ENCODE measurements at places on chromosomes 1 and 21. TPM values are rescaled to one million over a fixed set of nuclear protein-coding genes. Genes with fewer than 3 reads are reported as not detected.

The SPRR2A gene
- total RNA-seq = not detected

The NUDC gene
- 40.2 TPM for total RNA-seq

The CRYBG2 gene
- total RNA-seq = not detected

The GJB3 gene
- not detected for total RNA-seq

The PAX7 gene
- total RNA-seq = 1.4 TPM

The CDC42BPA gene
- 77.7 TPM for total RNA-seq

The APCS gene
- not detected for total RNA-seq

The MTMR11 gene
- 10.5 TPM for total RNA-seq

The NCF2 gene
- 0.17 TPM for total RNA-seq

The FAM72D gene
- total RNA-seq = 28.3 TPM

The IL6R gene
- 4.9 TPM for total RNA-seq

The C21orf58 gene
- 4.4 TPM for total RNA-seq

The CFAP74 gene
- not detected for total RNA-seq

The RNU1-4 gene
- total RNA-seq = under 0.01 TPM

The FBXO2 gene
- 0.50 TPM for total RNA-seq

The HTR1D gene
- 3.7 TPM for total RNA-seq

The FAM177B gene
- total RNA-seq = 0.57 TPM

The LCE1C gene
- total RNA-seq = not detected

The TRIM17 gene
- total RNA-seq = not detected

The IL20 gene
- not detected for total RNA-seq

The AGMAT gene
- 4.0 TPM for total RNA-seq

The TAS1R1 gene
- not detected for total RNA-seq
